ENCODE measurements at places on chromosomes 7 and 10.

- DNase-seq = no peak
These were observed 98.6 kb upstream of the MDFIC start for GRCh38 chr7:114823290-114823689.

DNA sequence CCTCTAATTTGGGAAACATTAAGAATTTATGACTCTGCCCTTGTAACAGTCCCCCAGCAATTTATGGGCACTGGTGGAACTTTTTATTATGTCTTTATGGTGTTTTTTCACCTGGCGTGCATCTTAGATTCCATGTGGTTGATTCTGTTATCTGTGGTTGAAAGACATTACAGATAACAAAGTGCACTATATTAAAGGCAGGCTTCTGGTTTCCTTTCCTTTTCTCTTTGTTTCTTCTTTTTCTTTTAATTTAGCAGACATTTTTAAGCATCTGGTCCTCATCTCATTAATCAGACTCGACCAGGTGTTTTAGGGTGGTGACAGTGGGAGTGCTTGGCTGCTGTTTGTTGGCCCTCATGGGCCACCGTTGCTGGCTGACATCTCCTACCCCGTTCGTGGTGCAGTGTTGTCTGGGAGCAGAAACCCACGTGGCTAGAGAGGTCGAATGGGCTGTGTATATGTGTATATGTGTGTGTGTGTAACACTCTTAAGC, 77.4 kb downstream of the LRMDA start:
- no peak for DNase-seq

- DNase-seq = peak; percentile 95
These were observed 204.9 kb downstream of the DOCK4 start for GRCh38 chr7:112001091-112001826.

- peak; percentile 77 for DNase-seq
These were observed 2.7 kb downstream of the KCNIP2 start for GRCh38 chr10:101840741-101841453.

DNA sequence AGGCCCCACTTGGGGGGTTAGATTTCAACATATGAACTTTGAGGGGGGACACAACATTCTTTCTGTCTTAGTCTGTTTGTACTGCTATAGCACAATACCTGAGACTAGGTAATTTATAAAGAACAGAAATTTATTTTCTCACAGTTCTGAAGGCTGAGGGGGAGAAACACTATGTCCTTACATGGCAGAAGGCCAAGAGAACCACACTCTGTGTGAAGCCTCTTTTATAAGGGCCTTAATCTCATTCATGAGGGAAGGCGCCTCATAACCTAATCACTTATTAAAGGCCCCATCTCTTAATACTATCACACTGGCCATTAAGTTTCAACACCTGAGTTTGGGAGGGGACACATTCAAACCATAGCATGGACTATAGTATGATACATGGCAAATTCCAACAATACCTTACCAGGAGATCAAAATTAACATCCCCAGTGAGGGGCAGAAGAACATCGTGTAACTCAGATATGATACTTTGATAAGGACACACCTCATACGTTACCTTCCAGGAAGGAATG, 9.3 kb upstream of the PDLIM1 start:
- no peak for DNase-seq

GRCh38 chr10:3401491-3401938, 228.9 kb upstream of the PITRM1 start:
- peak; percentile 75 for DNase-seq

- no peak for DNase-seq
These were observed 41.1 kb upstream of the CNPY1 start for GRCh38 chr7:155587486-155587885.

DNA sequence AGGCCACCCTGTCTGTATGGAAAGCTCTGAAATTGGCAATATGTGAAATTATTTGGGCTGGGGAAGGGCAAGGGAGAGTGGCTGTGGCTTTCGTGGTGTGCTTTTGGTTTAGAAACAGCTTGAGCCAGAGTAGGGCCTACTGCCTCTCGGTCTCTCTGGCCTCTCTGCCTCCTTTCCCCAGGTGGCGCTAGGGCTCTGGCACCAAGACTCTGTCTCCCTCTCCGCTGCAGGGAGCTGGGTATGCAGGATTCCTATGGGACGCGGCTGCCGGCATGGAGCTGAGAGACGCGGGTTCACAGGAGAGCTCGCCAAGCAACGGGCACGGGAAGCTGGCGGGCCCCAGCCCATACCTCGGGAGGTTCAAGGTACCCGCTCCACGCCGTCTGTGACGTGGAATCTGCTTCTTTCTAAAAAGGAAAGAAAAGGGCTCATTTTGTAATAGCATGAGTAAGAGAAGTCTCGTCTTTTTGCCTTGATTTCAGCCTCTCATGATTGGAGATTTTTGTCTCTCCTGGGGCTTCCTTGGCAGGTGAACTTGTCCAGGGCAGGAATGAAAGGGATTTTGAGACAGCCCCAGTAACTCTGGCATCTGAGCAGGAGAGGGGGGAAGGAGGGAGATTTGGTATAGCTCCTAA, 105.1 kb upstream of the ANLN start:
- no peak for DNase-seq

DNA sequence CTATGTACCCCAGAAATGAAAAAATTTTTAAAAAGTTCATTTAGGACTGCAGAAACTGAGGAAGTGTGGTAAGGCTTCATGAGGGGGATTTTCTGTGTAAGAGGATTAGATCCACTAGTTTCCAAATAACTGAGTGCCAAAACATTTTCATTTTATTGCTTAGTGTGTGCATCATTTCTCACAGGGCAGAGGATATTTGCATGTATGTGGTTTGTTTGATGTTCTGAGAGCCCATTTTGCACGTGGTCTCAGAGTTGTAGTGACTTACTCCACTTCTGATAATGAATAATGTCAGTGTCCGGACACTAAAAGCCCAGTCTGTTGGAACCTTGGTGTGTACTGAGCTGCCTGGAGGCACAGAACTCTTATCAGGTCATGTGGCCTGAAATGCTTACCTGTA, 299.9 kb downstream of the AUTS2 start:
- no peak for DNase-seq

DNA sequence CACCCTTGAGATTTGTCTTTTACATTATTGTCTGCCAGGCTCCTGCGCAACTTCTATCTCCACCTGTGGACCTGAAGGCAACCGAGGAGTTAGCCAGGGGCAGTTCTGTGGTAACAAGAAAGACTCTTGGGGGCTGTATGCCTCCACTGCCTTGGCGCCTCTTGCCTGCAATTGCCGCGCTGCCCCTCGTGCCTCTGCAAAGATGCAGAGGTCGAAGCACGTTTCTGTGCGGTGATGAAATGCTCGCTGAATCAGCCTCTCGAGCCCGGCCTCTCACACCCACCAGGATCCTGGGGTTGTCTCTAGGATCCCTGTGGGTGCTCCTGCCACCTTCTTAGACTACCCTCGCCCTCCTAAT, 486 bp upstream of the LHFPL3 start:
- DNase-seq = no peak

- no peak for DNase-seq
These were observed 73.9 kb upstream of the CCNY start for GRCh38 chr10:35262436-35262835.

- DNase-seq = no peak
These were observed 3.1 kb upstream of the IFIT1B start for GRCh38 chr10:89374713-89375141.
